Amniotic epithelial cell (primary cell): ENCODE measurements at places on chromosomes 7 and 10.

- no peak for DNase-seq
These were observed 11.7 kb downstream of the POLL start for GRCh38 chr10:101576211-101576863.

DNA sequence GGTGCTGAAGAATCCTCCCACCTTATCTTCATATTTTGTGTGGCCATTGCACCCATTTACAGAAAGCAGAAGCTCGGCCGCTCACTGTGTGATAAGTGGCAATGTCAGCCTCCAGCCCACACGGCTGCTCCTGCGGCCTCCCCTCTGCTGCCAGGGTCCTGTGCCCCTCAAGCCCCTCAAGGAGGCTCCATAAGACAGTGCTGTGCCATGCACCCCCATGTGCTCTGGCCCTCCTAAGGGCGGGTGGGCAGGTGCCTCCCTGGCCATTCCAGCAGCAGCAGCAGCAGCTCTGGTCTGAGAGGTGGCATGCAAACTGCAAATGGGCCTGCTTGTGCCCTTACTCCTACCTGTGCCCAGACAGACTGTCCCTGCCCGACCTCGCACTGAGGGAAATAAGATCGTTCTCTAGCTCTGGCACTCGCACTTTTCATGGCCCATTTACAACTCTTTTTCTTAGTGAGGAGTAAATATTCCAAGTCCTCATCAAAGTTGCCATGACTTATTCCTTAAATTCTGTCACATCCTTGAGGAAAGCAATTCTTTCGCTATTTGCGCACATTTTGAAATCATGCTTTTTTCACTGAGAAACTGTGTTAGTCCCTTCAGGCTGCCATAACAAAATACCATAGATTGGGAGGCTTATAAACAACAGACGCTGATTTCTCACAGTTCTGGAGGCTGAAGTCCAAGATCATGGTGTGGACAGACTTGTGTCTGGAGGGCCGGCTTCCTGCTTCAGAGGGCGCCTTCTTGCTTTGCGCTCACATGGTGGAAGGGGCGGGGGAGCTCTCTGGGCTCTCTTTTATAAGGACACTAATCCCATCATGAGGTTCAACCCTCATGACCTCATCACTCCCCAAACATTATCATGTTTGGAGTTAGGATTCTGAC, 187.8 kb downstream of the COBL start:
- no peak for DNase-seq

DNA sequence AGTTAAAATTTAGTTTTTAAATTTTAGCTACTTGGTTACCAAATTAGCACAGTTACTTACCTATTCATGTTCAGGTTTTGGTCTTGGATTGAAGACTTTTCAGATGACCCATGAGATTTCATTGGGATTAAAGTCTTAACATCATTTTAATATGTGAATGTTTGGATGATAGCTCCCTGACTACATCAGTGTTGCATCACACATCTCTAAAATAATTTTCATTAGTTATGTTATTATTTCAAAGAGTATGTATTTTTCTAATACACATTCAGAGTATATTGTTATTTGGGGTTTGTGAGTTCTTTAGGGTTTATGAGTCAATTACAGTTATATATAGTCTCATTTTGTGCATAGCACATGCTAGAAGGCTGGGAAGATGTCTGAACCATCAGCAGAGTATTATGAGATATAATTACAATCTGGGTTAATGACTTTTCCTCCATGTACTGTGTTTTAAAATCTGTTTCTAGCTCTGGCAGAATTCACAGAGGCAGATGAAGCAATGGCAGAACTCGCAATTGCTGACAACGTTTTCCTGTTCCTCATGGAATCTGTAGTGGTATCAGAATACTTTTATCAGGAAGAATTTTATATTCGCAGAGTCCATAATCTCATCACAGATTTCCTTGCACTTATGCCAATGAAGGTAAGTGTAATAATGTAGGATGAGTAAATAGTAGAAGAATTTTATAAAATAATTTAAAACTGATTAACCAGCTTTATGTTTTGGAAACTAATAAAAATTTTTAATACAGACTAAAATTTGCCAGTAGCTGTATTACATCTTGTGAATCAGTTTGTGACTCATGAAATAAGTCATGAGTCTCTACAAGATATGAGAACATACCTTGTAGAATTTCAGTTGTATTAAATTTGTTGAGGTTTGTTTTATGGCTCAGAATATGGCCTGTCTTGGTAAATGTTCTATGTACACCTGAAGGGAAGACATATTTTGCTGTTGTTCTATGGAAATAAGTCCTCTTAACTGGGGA, 26.9 kb downstream of the NUP205 start:
- peak; percentile 43 for DNase-seq

DNA sequence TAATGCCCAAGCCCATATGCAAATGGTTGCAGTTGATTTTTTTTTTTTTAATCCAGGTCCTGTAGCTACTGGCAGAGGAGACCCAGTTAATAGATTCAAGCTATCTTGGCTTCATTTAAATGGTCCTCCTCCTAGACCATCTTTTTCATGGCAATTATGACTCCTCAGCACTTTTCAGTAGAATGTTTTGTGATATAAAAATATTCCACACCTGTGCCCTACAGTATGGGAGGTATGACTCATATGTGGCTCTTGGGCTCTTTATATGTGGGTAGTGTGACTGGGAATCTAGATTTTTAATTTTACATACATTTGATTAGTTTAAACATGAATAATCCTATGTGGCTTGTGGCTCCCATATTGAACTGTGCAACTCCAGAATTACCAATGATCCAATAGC, 80.1 kb downstream of the ITGB1 start:
- no peak for DNase-seq

DNA sequence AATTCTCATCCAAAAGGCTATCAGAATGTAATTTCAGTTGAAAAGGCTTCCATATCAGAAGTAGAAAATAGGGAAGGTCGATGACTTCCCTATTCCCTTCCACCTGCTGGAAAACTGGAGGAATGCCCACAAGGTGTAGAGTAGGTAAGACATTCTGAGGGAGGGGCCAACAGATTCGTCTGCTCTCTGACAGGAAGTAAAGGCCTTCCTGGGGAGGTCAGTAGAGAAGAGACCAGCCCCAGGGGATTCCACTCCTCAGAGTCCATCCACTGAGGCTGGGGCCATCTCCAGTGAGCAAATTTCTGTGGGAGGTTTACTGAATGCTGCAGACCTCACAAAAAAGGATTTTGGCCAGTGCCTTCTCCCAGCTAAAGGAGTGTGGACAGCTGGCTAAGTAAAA, 19.5 kb downstream of the NPSR1 start:
- DNase-seq: no peak

GRCh38 chr10:117360994-117361667, 14.1 kb downstream of the PDZD8 start:
- peak; percentile 27 for DNase-seq

- no peak for DNase-seq
These were observed 1.6 kb upstream of the PPP2R2D start for GRCh38 chr10:131899116-131899690.
